ENCODE measurements at places on chromosomes 7 and 10.
A peak's percentile ranks its signal among the peaks of the same experiment; 100 is the strongest.

GRCh38 chr7:25777969-25778708, 373.9 kb upstream of the NFE2L3 start:
- no peak for DNase-seq

DNA sequence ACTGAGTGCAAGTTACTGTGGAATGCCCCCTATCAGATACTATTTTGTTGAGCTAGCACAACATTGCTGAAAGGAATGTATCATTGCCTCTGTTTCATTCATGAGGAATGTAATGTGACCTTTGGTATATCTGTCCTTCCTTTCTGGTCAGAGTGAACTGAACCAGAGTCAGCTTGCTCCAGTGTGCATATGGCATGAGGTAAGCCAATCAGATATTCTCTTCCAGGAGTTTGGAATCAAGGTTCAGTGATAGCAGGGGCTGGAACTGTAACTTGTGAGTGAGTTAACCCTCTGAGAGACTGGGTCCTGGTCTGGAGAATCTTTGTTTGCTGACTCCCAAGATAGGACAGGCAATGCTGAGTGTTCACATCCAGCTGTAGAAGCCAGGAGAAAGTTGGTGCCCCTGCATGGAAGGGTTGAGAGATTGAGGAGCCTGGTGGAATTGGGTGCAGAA, 45.3 kb upstream of the OSBPL3 start:
- no peak for DNase-seq

- DNase-seq = peak; percentile 51
Measured at GRCh38 chr7:75631711-75632110, 107.0 kb downstream of the HIP1 start.

DNA sequence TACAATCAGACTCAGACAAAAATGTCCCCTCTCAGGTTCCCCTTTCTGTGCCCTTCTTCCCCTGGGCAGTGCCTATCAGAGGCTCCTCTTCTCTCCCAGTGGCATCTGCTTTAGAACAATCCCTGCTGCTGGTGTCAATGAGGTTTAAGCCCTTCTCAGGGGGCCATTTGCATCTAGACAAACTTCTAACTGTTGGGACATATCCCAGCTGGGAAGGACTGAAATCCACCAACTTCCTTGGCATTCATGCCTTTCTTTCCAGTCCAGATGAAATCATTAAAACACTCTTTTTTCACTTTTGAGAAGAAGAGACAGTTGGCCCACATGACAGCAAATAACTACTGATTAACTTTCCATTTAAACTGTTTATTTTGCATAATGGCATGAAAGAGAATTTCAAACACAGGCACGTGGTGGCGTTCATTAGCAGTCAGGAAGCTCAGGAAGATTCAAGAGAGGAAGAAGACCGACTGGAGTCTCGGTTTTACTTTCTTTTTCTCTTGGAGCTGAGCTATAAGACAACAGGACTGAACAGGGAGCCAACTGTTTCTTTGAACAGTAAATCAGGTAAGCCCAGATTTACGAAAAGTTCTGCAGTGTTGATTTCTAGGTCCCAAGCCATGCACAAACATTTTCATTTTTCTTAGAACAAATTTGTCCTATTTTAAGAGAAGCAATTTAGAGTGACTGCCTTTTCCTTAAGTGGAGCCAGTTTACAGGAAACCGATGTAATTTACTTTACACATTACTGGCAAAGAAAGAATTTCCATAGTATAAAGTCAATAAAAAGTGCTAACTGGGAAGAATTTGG, at the start of gene GIMAP2:
Gene GIMAP2, plus strand, starts transcription at position 488 of the 811 bp plus-strand sequence. CDS start 1,354 bp downstream, outside the sequence.
- peak; percentile 78 for DNase-seq

GRCh38 chr7:116779931-116780330, 82.5 kb upstream of the CAPZA2 start:
- no peak for DNase-seq

DNA sequence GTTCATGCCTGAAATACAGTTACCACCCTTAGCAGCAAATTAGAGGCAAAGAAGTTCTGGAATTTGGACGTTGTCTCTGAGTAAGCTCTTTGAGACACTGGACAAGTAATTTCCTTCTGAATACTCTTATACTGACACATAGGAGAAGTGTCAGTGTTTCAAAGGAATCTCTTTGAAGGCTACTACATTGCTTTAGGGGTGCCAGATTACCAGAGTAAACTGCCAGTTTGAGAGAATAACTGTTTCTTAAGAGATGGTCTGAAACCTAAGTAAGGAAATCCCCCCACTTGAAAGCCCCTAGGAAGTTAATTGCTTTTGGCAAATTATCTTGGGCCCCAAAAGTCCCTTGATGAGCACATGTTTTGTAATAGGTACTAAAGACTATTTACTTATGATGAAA, 3.4 kb downstream of the FAS start:
- DNase-seq = no peak

DNA sequence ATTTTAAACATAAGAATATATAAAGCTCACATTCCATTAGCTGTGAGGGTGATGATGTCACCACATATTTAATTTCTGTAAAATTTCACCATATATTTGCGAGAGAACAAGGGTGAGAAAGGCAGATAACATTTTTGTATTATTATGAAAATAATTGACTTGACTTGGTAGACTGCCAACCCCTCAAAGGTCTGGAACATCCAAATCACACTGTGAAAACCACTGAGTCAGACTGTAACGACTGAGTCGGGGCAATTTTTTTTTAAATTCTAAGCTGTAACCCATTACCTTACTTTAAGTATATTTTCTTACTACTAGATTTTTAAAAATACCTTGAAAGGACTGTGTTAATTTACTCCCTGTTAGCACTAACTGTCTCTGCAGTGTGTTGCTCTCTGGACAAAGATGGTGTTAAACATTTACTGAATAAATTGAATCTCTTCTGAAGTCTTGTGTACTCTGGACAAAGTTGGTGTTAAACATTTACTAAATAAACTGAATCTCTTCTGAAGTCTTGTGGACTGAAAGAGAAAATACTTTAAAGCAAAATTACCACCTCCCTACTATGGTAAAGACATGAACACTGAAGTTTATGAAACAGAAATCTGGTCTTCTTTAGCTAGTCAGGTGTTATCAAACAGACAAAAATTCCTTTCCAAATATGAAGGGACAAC, 14.1 kb downstream of the PDZD8 start:
- DNase-seq = no peak

DNA sequence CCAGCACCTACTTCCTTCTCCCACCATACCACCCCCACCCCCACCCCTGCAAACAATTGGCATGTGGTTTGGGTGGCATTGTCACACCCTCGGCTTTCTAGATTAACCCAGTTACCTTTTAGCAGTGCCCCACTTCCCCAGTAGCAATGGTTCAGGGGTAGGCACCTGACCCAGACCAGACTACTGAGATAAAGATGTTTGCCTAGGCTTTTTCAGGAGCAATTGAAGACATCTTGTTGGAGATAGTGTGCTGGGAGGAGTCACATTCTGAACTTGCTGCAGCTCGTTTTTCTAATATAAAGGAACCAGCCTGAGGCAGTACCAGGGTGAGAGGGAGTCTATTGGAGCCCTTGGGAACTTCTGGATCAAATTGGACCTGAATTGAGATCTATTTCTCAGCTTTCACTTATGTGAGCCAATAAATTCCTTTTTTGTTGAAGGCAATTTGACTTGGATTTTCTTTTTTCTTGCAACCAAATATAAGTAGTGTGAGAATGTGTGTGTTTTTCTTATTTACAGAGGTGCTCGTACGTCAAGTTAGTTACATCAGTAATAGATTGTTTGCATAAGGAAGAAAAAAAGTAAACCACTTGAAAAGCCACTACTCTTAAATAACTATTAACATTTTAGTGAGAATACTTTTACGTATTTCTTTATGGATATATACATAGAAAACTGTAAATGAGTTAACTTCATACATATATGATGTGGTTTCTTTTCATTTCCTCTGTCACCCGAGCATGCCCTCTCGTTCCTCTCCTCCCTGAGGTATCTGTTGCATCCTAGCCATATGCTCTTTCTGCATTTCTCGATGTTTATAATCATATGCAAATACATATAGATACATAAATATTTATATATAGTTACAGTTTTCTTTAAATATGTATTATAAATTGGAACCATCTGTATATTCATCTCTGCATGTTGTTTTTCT, 38.0 kb downstream of the RAB18 start:
- no peak for DNase-seq

DNA sequence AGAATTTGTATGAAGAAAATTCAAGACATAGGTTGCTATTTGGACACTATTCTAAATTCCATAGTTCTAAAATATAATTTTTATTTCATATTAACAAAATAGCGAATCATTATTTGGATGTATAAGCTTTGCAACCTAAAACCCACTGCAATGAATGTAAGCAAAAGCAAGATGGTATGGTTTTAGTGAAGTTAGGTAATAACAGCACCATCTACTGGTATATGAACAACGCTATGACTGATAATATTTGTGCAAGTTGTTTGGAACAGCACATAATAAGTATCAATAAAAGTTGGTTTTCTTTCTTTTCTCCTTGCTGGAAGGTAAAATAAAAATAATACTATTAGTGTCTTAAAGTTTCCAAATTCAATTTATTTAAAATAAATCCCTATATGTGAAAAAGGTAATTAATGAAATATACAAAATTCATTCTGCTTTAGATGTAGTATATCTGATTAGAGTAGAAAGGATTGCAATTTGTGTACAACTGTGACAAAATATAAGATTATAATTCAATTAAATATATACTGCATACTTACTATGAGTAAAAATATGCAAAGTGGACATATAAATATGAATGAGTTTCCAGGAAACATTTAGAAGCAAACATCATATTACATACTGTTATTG, 79.0 kb upstream of the LSM8 start:
- peak; percentile 21 for DNase-seq

- DNase-seq = no peak
Measured at GRCh38 chr7:31052841-31053601, 913 bp downstream of the ADCYAP1R1 start.

- no peak for DNase-seq
Measured at GRCh38 chr7:127578036-127578684, 7.2 kb downstream of the GCC1 start.

DNA sequence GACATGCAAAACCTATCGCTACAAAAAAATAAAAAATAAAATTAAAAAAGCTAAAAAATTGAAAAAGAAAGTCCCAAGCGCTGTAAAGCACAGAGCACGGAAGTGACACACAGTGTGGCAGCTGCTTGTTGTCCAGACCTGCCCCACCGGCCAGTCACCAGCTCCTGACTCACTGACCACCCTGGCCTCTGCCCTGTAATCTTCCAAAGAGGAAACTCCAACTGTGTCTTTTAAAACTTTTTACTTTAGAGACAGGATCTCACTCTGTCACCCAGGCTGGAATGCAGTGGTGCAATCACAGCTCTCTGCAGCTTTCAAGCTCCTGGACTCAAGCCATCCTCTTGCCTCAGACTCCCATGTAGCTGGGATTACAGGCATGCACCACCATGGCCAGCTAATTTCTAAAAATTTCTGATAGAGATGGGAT, 23.6 kb downstream of the GNA12 start:
- peak; percentile 51 for DNase-seq

DNA sequence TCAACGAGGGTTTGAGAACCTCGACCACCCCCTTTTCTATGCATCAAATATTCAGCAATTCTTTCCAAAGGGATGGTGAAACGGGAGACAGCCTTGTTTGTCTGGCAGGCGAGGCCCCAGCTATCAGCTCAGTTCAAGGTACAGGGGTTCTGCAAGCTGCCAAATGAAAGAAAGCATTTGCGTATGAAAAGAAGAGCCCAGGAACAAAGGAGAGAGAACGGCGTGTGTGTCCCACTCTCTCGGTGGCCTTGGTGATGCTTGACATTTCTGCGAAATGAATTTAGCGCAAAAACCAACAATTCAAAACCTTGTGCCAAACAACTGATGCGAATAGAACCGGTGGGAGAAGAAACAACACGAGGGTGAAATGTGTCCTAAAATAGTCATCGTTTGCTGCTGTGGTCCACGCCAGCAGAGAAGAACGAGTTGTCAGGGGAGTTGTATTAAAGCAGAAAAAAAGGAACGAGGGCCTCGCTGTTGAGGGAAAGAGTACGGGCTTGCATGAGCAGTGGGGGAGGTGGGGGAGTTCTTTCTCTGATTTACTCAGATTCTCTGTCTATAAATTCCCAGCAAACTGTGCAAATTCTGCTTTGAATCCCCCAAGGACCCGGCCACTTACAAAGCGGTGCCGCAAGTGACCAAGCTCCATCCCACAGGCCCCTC, 97.7 kb downstream of the TMEM130 start:
- no peak for DNase-seq

- DNase-seq = no peak
Measured at GRCh38 chr7:22176791-22177412, 180.1 kb downstream of the RAPGEF5 start.

- DNase-seq = no peak
Measured at GRCh38 chr7:156064971-156065386, 252.7 kb upstream of the SHH start.

GRCh38 chr10:3524086-3524960, 260.7 kb downstream of the KLF6 start:
- peak; percentile 34 for DNase-seq

DNA sequence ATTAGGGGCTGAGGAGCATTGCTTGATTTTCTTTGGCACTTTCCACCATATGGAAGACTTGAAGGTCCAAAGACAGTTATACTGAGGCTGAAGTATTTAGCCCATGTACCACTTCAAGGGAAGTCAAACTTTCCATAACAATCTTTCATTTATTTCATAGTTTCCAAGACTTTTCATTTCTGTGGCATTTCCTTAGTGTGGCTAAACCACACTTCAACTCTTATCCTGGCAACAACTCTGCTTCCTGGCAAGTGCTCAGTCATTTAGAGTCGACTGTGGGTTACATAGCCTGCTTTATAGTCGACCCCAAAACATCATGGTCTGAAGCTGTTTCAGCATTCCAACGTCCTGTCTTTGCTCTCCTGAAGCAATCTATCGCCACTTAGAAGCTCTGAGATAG, 343.0 kb upstream of the SEMA3D start:
- DNase-seq = no peak

- peak; percentile 0 for DNase-seq
Measured at GRCh38 chr10:70963271-70963670, 74.9 kb upstream of the PCBD1 start.

DNA sequence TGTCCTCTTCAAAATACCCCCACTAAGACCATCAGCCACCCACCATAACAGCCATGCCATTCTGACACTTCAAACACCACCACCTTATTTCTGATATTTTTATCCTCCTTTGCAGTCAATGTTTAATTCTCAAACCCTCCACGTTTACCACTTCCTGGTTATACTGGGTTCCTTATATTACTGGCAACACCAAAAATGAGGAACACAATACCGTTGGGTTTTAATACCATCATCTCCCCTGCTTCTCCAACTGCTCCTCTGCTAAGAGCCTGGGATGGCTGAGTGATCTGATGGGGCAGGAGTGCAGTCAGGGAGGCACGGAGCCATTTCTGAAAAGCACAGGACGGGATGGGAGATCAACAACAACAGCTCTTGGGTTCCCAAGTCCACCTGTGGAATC, 140.5 kb downstream of the CHCHD3 start:
- DNase-seq = peak; percentile 78

- no peak for DNase-seq
Measured at GRCh38 chr7:151382079-151382885, 27.6 kb downstream of the WDR86 start.
